ENCODE measurements at places on chromosomes 11 and 22. TPM values are rescaled to one million over a fixed set of nuclear protein-coding genes. Genes with fewer than 3 reads are reported as not detected.

The BTBD18 gene
- polyA plus RNA-seq, result 0.14 TPM

DNA sequence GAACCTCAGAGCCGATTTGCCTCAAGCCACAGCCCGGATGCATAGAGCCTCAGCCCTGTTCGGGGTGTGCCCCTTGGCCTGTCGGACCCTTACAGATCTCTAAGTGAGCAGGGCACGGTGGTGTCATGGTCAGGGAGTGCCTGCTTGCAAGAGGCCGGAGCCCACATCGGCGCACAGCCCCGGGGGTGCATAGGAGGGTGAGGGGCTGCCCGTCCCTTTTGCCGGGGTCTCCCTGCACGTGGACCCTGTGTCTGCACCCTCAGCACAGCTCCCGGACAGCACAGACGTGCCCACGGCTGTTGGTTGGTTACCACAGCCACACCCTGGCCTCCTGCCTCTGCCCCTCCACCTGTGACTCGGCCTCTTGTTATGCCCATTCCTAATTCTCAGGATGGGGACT is 6.5 kb downstream of the RAB36 start:
- DNase-seq, result no peak

DNA sequence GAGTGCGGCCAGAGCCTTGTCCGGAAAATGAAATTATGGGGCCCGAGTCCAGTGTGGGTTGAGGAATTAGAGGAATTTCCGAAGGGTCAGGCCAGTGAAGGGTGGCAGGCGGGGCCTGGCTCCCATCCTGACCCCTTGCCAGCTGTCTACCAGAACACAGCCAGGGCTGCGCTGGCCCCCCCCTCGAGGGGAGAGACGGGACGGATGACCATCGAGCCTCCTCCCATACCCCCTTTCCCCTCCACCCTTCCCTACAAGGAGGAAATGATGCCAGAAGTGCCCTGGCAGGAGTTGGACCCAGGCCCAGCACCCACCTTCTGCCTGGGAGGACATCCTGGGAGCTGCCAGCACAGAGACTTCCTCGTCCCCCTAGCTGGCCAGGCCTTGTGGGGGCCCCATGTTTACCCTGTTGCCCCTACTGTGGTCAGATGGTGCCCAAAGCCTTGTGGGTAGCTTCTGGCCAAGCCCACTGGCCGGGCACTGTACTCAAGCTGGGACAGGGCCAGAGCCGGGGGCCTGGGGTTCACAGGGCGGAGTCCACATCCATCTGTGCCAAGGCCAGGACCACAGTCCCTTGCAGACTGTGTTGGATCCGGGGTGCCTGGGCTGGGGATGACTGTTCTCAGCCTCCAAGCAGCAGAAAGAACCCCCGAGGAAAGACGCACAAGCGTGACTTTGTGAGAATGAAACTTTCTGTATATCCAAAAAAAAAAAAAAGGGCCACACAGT is 20.8 kb downstream of the ARVCF start:
- DNase-seq, result peak; percentile 26

GRCh38 chr11:107591378-107592230 is 657 bp downstream of the ELMOD1 start:
- no peak for DNase-seq

- DNase-seq, result no peak
Observed at GRCh38 chr11:70060611-70061293, 17.4 kb upstream of the ANO1 start.

DNA sequence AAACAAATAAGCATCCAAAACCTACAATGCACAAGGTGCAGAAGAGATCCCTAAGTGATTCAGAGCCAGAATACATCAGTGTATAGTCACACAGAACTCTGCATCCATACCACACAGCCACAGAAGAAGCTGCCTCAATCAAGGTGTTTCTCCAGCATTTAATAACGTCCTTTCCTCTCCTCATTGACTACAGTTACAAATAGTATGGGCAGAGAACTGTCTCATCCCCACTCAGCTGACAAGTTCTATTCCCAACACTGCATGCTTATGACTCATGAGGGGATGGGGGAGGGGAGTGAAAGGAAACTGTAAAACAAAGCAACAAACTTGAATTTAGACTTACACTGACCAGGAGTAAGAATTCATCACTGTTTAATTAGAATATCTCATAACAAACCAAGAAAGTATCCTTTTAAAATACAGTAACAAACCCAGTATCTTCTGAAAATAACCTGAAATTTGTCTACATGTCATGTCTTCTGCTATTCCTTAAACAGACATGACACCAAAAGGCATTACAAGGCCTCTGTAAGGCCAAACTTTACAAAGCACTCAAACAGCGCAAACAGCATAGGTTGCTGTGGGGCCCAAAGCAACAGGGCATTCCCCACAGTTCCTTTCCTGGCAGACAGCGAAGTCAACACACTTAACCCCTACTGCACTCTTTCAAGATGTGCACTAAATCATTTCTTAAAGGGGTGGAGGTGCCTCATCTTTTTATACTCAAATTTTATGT is 29.3 kb downstream of the CELF1 start:
- no peak for DNase-seq

The OPCML gene
- 14.8 TPM for polyA plus RNA-seq

GRCh38 chr11:41963406-41963805 is 504.0 kb upstream of the LRRC4C start:
- DNase-seq, result no peak

The UQCC3 gene
- polyA plus RNA-seq, result 12.9 TPM

The FGF4 gene
- polyA plus RNA-seq, result not detected

The TMEM191B gene
- polyA plus RNA-seq, result 1.1 TPM

The ZNF70 gene
- 7.7 TPM for polyA plus RNA-seq

GRCh38 chr22:42277988-42278776 is 7.7 kb upstream of the TCF20 start:
- DNase-seq, result no peak

DNA sequence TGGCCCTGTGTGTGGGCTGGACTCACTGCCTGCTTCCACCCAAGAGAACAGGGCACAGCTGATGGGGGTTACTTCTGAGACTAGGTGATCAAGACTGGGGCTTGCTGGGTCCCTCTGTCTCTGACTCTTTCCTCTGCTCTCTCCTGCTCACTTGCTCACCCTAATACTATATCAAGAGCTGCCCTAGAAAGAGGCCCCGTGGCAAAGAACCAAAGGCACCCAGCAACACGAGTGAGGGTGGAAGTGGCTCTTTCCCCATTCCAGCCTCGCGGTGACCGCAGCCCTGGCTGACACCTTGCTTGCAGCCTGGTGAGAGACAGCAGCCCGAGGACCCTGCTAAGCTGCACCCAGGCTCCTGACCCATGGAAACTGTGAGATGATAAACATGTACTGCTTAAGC is 20.7 kb upstream of the NFAM1 start:
- no peak for DNase-seq

The TYR gene
- 0.38 TPM for polyA plus RNA-seq

DNA sequence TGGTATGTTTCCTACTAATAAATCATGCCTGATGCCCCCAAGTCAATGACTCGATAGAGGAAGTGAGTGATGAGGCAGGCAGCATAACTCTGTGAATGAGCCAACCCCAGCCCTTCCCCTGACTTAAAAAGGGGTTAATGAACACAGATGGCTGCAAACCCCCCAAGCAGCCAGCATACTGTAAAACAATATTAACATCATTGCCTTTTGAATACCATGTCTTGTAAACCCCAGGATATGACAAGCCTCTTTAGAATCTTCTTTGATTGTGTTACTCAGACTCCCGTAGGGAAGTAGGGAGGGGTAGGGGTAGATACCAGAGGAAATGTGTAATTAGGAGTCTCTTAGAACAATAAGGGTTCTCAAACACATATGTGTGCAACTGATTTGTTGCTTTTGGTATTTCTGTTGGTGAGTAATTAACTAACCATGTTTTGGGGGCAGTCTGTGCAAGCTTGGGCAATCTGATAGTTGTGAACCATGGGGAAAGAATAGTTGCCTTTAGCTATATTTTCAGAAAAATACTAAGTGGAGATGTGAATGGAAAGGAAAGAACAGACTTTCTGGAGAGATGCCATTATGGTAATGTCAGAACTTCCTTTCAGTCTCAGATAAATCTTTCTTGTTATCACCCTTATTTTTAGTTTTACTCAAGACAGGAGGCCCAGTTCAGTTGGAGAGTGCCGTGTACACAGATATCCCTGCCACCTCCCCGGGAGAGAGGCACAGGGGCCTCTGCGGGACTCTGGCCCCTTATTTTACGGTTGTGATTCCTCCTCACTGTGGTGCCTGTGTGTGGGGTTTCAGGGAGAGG is 701.8 kb downstream of the NTM start:
- DNase-seq, result no peak

The OR52A1 gene
- polyA plus RNA-seq, result 0.04 TPM

The KLHL35 gene
- 1.1 TPM for polyA plus RNA-seq
